ENCODE measurements at places on chromosomes 1 and 21.

GRCh38 chr1:23208527-23208926 is 8.8 kb downstream of the HTR1D start:
- DNase-seq = no peak

GRCh38 chr1:7869136-7869920 is 16.5 kb upstream of the UTS2 start:
- no peak for DNase-seq

- no peak for DNase-seq
These were observed 77.3 kb upstream of the KCNJ15 start for GRCh38 chr21:38179511-38179910.

- no peak for DNase-seq
These were observed 35.5 kb downstream of the KIRREL1 start for GRCh38 chr1:158028969-158029368.

- no peak for DNase-seq
These were observed 15.1 kb downstream of the BLACAT1 start for GRCh38 chr1:205440476-205441317.

DNA sequence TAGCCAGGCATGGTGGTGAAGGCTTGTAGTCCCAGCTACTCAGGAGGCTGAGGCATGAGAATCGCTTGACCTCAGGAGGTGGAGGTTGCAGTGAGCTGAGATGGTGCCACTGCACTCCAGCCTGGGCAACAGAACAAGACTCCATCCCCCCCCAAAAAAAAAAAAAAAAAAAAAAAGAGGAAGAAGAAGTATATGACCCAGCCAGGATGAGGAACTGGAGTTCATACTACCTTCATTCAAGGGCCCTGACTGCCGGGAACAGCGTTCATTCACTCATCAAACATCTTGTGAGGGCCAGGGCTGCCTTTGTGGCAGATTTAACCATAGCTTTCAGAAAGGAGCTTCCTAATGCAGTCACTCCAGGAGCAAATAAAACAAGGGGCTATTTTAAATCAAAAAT is 127.6 kb downstream of the MRPS6 start:
- no peak for DNase-seq

GRCh38 chr21:41235201-41235600 is 67.2 kb downstream of the BACE2 start:
- DNase-seq = no peak

DNA sequence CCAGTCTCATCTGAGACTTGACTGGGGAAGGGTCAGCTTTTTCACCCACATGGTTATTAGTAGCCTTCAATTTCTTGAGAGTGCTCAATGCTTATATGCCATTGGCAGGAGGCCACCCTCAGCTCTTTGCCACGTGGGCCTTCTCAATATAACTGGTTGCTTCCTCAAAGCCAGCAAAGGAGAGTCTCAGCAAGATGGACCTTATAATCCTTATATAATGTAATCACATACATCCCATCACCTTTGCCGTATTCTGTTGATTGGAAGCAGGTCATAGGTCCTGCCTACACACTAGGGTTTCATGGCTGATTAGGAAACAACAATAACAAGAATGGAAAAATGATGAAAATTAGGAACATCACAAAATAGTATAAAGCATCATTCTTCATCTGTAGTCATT is 22.9 kb downstream of the TSEN15 start:
- DNase-seq = no peak

DNA sequence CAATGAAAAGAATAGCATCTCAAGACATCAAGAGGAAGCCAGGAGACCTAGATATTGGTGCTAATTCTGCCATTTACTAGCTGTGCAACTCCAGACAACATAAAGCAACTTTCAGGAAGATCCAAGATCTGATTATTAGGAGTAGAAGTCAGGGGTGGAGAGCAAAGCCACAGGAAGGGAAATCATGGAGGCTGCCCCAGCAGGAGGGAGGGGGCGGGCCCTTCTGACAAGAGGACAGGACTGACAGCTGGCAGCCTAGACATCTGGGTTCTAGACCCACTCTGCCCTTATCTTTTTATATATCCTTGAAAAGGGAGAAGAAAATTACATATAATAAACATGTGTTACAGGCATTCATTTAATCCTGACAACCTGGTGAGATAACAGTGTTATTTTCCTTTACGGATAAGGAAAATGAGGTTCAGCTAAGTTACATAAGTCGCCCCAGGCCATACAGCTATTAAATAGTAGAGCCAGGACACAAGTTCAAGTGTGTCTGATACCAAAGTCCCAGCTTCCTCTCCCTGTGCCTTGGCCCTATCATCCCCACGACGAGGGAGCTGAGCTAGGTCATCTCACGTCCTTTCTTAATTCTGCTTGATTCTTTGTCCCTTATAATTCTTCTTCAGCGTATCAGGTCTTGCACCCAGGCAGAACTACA is 46.6 kb downstream of the ARHGEF11 start:
- no peak for DNase-seq

- DNase-seq = no peak
These were observed 482.8 kb upstream of the NFIA start for GRCh38 chr1:60599574-60599973.

GRCh38 chr1:7343882-7344281 is 427.2 kb upstream of the VAMP3 start:
- DNase-seq = no peak

DNA sequence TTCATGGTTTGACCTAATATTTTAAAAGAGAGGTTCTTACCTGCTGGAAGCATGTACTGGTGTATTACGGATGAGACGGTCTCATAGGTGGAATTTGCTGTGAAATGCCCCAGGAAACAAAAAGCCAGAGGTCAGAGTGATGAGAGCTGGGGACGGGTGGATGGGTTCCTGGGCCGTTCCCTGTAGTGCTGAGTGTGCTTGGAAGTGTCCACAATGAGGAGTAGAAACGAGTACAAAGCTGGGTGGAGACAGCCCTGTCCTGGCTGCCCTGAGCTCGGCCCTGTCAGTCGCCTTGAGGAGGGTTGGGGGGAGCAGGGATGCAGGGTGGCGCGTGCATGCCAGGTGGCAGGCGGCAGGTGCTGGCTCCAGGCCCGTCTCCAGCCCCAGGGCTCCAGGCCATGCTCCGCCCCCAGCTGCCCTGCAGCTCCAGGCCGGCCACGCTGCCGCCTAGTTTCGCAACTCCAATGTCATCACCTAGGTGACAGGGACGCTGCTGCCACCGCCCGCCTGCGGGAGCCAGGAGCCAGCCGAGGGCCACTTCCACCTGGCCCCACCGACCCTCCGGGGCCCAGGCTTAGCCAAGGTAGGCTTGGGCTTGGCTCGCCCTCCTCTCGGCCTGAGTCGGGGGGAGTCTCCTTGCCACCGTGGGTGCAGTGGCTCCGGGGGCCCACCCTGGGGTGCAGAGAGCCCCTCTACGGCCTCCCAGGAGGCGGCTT is 16.4 kb downstream of the TP73 start:
- peak; percentile 32 for DNase-seq

GRCh38 chr1:240096974-240097373 is 5.3 kb downstream of the FMN2 start:
- DNase-seq = no peak

DNA sequence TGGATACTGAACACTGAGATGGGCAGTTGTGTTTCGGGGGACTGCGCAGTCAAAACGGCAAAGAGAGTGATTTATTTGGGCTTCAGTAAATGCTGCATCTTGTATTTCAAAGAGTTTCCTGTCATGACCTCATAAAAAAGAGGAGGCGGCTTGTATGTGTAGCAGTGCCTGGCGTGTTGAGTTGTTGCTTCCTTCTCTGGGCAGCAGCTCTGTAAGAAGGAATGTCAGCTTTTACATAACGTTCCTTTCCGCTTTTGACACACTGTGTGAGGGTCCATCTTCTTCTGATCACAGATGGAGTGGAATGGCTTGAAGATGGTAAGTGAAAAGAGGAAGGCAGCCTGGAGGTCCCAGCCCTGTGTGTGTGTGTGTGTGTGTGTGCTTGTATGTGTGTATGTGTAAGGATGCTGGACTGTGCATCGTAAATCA is 941 bp downstream of the ELAVL4 start:
- no peak for DNase-seq

DNA sequence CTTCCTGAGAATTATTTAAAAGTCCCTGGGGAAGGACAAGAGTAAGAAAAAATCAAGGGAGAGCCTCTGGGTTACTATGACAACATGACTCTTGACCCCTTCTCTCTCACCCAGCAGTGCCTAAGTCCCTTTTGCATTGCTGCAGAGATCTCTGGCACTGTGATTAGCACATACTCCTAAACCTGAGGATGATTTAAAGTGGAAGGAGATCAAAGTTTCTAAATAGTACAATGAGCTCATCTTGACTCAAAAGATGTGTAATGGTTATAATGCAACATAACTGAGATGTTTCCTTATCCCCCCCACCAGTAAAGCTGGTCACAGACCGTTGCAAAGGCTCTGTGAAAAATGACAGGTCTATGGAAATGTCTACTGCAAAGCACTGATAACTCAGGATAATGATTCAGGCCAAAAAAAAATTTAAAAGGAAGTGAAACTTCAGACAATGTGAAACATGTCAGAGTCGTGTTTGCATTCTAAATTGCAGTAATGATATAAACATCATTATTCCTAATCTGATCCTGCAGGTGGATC is 519.2 kb downstream of the KIF26B start:
- DNase-seq = no peak

GRCh38 chr21:16279731-16280581 is 550.2 kb downstream of the USP25 start:
- DNase-seq = peak; percentile 55

DNA sequence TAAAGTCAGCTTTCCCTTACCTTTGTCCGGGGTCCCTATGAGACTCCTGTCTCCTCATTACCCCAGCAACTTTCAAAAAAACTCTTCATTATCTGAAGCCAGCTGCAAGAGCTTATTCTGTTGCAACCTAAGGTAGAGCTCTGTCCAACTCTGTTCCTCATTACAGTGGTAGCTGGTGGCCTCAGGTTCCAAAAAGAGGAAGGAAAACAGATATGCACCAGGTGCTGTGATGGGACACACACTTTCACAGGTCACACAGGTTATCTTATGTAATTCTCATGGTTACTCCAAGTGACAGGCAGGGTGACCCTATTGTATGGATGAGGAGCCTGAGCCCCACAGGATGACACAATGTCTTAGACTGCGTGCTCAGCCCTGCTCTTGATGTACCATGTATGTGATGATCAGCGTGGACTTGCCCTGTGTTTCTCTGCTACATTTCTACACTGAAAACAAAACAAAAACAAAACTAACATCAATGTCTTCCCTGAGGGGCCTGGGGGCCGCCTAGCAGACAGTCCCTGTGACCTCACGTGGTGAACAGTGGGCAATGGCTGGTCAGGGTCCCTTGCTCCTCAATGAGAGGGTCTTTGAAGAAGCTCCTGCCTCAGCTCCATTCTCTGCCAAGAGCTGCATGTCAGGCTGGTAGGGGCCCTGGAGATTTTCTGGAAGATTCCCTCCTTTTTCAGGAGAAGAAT is 9.7 kb upstream of the TENT5C start:
- DNase-seq = no peak

DNA sequence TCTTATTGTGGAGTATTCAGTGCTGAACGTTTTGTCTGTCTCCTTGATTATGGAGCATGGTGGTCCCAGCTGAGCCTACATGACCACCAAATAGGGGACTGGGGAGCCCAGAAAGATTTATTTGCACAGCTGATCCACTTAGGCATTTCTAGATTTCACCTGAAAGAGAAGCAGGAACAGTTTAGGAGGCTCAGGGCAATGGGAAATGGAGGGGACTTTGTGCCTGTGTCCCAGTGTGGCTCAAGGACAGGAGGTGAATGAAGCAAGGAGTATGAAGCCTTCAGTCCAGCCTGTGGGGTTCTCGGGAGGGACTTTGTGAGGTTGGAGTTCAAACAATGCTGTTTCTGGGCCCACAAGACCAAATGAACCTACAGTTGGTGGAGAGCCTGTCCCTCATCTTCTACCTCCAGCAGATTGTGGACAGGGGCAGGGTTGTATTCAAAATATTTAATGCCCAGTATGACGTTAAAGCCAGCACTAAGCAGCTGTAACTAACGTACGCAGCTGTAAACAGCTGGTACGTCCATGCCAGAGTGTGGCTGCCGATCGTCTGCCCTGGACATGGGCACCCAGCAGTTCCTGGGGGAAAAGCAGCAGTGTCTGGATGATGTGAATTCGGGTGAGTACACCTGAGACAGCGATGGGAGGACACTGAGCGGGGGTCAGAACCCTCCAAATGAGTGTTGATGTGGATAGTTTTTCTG is 164.9 kb upstream of the RAB4A start:
- DNase-seq = no peak

DNA sequence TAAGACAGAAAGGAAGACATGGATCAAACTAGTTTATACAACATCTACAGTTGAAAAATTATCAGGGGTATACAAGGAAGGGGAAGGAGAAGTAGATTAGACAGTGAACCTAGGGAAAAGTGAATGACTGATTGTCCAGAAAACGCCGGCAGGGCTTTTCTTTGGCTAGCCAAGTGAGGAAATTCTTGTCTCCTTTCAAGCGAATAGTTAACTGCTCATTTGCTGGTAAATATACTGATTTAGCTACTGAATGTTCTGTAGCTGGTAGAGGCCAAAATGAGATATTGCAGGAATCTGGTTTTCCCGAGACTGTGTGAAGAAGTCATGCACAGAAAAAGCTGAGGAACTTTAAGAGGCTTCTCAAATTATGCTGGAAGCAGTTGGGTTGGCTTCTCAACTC is 128.5 kb upstream of the ZNHIT6 start:
- no peak for DNase-seq

DNA sequence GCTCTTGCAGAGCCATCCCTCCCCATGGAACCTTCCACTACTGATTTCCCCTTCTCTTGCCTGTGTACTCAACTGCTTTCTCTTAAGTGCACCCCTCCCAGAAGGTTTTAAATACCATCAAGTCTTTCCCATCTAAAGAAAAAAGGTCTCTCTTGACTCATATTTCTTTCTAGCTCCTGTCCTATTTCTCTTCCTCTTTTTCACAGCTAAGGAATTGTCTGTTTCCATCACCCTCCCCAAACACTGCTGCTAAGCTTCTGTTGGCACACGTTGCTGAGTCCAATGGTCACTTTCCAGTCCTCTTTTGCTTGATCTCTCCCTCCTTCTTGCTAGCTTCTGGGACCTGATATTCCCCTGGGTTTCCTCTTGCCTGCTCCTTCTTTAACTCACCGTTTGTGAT is 13.3 kb upstream of the GNL2 start:
- DNase-seq = no peak

DNA sequence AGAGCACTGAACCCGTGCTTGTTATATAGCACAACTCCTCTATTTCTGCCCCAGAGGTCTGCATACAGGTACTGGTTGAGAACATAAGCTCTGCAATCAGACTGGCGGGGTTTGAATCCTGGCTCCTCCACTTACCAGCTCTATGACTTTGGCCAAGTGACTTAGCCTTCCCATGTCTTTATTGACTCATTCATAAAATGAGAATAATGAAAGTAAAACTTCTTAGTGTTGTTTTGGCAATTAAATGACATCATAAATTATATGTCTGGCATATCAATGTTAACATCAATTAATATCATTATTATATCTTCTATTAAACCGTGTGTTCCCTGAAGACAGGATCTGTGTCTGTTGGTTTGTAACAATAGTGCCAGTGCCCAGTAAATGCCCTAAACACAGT is 4.3 kb downstream of the INKA2 start:
- no peak for DNase-seq

DNA sequence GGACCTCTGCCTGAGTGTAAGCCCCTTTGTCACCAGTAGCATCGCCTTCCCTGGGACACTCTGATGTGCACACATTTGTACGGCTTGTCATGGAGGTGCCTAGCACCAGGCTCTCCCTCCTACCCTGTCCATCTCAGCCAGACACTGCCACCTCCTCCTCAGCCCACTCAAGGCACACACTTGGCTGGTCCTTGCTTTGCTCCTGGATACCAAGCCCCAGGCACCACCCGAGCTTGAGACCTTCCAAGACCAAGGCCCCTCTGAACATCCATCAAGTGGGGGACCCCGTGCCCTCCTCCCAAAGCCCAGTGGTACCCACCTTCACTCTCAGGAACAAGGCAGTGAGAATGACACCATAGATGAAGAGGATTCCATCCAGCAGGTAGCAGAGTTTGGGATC is 78.0 kb downstream of the CD247 start:
- DNase-seq = no peak
